ENCODE measurements at places on chromosomes 11 and 22. TPM values are rescaled to one million over a fixed set of nuclear protein-coding genes. Genes with fewer than 3 reads are reported as not detected.

Gene PGA5
- not detected for total RNA-seq

Gene DDX6
- 60.1 TPM for total RNA-seq

Gene MCHR1
- total RNA-seq, result not detected

Gene CST6
- total RNA-seq, result not detected

Gene OVOL1
- not detected for total RNA-seq

Gene SLC5A12
- not detected for total RNA-seq

Gene KRTAP5-8
- total RNA-seq, result not detected

Gene DKK3
- 161 TPM for total RNA-seq

Gene NFAM1
- total RNA-seq, result not detected

Gene HTR3A
- total RNA-seq, result not detected

Gene POU2F3
- 1.4 TPM for total RNA-seq

Gene C1QTNF5
- total RNA-seq, result not detected

Gene IL18
- 10.3 TPM for total RNA-seq

Gene F2
- not detected for total RNA-seq

Gene BTBD18
- not detected for total RNA-seq

Gene PARVA
- 36.0 TPM for total RNA-seq

Gene MS4A3
- total RNA-seq, result not detected

Gene NCF4
- total RNA-seq, result not detected

Gene MRGPRE
- total RNA-seq, result not detected

Gene RBFOX2
- total RNA-seq, result 55.3 TPM

Gene PTPRCAP
- total RNA-seq, result 4.0 TPM

Gene PACSIN2
- total RNA-seq, result 56.9 TPM

Gene SGSM1
- total RNA-seq, result not detected

Gene MPZL2
- total RNA-seq, result 1.0 TPM

Gene CDON
- 13.4 TPM for total RNA-seq

Gene MN1
- total RNA-seq, result 0.79 TPM

Gene TEX54
- total RNA-seq, result not detected

Gene MB
- not detected for total RNA-seq

Gene RTN4RL2
- 0.64 TPM for total RNA-seq

Gene ACR
- total RNA-seq, result not detected

Gene CNGA4
- not detected for total RNA-seq

Gene TOMT
- total RNA-seq, result not detected

Gene PHRF1
- total RNA-seq, result 15.3 TPM

Gene SLC6A5
- total RNA-seq, result not detected

Gene GGT5
- total RNA-seq, result not detected

Gene OR52A1
- not detected for total RNA-seq

Gene OVCH2
- total RNA-seq, result not detected

Gene BARX2
- total RNA-seq, result not detected

Gene FBXO7
- 83.2 TPM for total RNA-seq

Gene HTR3B
- not detected for total RNA-seq

Gene SAA4
- not detected for total RNA-seq

Gene FOLR2
- not detected for total RNA-seq

Gene TNNI2
- not detected for total RNA-seq

Gene SLC16A8
- total RNA-seq, result not detected

Gene JOSD1
- total RNA-seq, result 52.1 TPM

Gene DDT
- 232 TPM for total RNA-seq

Gene NNMT
- 907 TPM for total RNA-seq

Gene SLC43A1
- total RNA-seq, result 3.5 TPM

Gene NUCB2
- 66.8 TPM for total RNA-seq

Gene FGF19
- not detected for total RNA-seq

Gene TECTA
- 0.06 TPM for total RNA-seq

Gene HORMAD2
- not detected for total RNA-seq

Gene MMP11
- total RNA-seq, result 1.4 TPM

Gene TSKU
- total RNA-seq, result 67.1 TPM

Gene STK33
- 10.9 TPM for total RNA-seq

Gene H19
- 0.23 TPM for total RNA-seq

Data from H4 (cell line).